GM12891 (cell line): ENCODE measurements at places on chromosomes 2 and 18.

GRCh38 chr18:80177128-80177527 is 68.1 kb downstream of the ADNP2 start:
- no peak for DNase-seq

DNA sequence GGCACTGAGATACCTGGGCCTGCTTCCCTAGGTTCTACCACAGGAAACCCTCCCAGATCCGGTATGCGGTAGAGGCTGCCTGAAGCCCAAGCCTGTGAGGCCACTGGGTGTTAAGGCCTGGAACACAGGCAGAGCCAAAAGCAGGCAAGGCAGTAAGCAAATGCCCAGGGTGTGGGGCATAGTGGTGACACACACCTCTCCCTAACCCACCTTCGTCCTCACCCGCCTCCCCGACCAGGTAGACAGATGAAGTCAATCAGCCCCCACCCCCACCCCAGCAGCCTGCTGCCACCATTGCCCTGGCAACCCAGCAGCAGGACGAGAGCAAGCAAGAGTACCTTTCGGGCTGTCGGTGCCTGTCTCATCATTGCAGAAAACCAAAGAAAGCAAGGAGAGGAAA is 6.1 kb downstream of the DCTN1 start:
- DNase-seq = no peak

DNA sequence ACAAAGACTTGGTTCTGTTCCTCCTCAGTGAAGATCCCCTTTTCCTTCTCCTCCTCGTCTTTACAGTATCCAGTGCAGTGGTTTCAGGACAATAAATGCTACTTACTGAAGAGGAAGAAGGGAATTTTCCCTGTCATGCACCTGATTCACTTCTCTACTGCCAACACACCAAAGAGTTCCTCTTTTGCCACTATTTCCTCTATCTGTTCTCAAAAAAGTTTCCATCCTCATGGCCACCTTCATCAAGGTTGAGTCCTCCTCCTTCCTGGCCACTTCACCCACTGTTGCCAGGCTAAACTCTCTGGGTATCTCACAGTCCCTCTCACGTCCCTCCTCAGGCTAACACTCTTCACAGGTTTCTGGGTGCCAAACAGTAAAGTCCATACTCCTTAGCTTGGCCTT is 41.7 kb downstream of the PLEKHM3 start:
- peak; percentile 15 for DNase-seq

DNA sequence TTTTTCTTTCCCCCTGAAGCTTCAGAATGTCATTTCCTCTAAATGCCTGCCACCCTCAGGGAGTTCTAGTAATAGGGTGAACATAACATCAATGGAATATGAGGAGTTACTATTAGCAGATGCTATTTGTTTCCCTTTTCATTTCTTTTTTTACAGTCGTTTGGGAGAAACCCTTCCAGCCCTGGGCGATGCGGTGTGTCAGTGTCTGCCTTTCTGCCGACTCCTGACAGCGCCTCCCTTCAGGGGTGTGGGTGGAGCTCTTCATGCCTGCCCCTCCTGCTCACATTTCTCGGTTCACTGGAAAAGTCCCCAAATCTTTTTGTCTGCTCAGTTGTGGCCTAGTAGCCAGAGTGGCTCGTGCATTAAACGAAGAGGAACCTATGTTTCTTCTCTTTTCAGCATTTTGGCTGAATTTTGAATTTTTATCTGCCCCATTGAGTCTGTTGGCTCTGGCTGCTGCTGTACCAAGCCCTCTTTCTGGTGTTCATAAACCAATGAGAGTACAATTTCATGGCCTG is 72.3 kb downstream of the FMNL2 start:
- DNase-seq = no peak

GRCh38 chr2:110804915-110805314 is 72.5 kb downstream of the ACOXL start:
- no peak for DNase-seq

GRCh38 chr2:98445683-98446581 is 1.3 kb downstream of the INPP4A start:
- DNase-seq = no peak

GRCh38 chr2:21165350-21165749 is 41.6 kb downstream of the TDRD15 start:
- no peak for DNase-seq

DNA sequence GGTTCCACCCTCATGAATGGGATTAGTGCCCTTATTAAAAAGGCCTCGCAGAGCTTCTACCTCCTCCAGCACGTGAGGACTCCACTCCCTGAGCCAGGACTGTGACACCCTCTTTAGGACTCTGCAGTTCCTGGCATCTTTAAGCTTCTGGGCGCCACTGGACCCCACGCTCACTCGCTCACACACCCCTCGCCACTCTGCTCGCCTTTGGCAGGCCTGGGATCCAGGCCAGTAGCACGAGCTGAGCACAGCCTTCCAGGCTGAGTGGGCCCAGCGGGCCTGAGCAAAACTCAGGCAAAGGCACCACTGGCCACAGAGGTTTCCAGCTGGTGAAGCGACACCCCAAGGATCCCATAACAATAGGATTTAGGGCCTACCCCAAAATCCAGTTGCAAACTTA is 107.9 kb upstream of the GPC1 start:
- no peak for DNase-seq

- DNase-seq = no peak
Measured at GRCh38 chr2:121376535-121377250, 91.7 kb upstream of the TFCP2L1 start.

DNA sequence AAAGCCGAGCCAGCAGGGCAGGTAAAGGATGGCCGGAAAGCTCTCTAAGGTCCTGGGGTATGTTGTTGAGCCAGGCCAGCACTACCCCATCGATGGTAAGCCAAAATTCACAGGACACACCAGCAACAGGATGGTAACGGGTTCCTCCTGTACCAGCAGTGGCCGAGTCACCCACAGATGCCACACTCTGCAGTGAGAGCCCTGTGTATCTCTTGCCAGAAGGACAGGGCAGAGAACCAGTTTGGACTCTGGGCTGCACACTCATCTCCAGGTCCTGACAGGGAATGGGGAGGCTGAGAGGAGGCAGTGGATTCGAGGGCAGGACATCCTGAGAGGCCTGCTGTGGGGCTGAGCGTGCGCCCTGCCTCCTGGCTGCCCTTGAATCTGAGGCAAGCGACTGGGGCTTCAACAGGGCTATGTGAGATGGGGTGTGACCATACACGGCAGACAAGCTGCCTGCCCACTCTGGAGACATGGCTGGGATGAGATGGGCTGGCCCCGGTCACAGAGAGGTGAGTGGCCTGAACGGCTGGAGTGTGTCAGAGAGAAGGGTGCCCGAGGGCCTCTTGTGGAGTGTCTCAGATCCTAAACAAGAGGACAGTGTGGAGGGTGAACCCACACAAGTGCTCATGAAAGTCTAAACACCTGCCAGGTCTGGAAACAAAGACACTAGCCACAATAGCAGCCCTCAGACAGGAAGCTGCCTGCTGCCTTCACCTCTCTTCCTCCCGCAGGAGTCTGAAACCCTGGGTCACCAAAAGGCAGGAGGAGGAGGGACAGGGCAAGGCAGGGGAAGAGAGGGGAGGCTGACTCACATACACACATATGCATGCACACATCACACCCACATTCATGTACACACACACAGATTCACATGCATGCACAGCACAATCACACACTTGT is 182.3 kb downstream of the LOXHD1 start:
- DNase-seq = no peak

DNA sequence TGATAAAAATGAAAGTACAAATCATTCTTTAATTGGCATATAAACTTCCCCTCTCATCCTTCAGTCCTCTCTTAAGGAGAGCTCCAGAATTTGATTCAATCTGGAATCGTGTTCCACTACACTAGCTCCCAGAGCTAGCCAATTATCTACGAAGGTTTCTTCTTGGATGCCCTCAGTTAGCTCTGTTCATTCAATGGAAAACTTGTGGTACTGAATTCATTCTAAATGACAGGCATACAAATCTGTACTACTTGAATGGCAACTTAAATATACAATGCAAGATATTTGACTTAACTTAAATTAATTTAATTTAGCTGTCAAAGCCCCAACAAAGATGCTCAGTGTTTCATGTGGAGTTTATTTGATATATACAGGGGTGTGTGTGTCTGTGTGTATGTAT is 1474.2 kb upstream of the CELF4 start:
- DNase-seq = no peak

DNA sequence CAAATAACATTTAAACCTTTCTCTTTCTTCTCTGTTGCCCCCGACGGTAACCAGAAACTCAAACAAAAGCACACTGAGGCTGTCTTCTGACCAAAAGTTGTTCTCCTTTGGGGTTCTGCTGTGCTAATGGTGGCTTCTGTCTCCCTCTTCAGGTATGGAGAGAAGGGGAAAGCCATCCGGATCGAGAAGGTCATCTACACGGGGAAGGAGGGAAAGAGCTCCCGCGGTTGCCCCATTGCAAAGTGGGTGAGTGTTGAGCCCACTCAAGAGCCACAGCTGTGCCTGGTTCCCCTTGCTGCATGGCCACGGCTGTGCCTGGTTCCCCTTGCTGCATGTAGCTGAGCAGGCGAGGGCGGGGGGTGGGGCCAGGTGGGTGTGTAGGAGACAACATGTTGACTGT is 67.4 kb downstream of the BOLA3 start:
- no peak for DNase-seq

DNA sequence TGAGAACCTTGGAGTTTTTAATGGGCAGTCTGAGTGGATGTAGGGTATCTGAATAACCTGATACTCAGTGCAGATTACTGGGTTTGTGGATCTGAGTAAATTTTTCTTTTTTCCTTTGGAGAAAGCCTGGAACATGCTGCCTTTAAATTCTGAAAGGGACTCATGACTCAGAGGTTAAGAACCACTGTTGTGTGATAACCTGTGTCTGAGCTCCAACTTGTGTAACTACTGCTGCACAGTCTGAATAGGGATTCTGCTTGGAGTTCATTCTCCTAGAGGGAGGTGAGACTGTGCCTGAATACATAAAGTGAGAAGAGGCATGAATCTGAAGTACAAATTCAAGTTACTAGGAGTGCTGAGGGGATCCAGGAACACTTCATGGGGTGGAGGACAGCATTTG is 36.2 kb downstream of the KDM3A start:
- no peak for DNase-seq

- no peak for DNase-seq
Measured at GRCh38 chr2:181446985-181447384, 10.2 kb upstream of the ITGA4 start.

DNA sequence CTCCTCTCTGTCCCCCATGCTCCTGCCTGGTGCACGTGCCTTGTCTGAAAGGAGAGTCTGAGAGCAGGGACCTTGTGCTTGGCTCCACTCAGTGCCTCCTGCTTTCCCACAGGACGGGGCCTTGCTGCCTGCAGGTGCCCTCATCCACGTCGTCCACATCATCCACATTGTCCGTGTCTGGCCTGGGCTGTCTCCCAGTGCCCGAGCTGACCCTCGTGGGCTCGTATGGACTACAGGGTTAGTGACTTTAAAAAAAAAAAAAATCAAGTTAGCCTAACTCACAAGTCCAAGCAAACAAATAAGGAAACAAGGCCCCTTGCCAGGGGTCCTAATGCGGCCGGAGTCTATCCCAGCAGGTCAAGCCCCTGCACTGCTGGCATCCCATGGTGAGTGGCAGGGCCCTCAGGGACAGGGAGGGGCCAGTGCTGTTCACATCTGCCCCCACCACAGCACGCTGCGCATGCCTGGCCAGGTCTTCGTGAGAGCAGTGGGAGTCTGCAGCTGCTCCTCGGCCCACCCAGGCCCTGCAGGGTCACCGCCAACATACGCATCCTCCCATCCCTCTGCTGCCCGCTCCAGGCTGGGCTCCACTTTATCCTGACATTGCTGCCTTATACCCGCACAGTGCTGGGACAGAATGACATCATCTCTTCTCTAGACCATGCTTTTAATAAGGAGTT is 232.6 kb downstream of the NDUFA10 start:
- no peak for DNase-seq

DNA sequence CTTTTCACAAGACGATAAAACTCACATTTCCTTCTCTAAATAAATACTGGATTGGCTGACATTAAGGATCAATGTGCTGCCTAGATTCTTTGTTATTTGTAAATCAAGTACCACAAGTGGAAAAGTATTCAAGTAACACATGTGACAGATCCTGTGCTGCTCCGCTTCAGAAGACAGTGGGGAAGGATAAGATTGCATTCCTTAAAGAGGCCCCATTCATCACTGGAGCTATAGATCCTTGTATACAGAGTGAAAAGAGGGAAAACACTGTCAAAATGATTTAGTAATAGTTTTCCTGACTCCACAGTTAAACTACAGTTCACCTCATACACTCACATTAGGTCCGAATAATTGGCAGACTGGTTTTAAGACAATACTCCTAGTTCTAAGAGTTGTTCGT is 108.0 kb upstream of the CSRNP3 start:
- DNase-seq = no peak

GRCh38 chr18:32714571-32715148 is 58.2 kb downstream of the KLHL14 start:
- DNase-seq = peak; percentile 18

GRCh38 chr2:23077596-23077995 is 307.4 kb upstream of the KLHL29 start:
- DNase-seq = no peak

DNA sequence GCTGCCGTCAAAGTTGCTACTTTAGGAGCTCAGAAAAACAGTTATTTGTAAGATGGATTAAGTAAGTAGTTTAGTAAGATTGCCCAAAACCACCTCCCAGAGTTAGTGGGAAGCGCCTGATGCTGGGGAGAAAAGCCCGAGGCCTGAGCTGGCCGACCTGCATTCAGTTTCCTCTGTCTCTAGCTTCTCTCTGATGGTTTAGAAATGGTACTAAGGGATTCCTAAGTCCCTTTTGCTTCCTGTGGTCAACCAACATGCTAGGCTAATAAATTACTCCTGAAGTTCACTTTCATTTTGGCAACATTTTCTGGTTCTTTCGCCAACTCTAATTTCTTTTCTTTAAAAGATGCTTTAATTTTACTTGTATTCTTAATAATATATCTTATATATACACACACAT is 60.1 kb downstream of the ASAP2 start:
- DNase-seq = no peak

DNA sequence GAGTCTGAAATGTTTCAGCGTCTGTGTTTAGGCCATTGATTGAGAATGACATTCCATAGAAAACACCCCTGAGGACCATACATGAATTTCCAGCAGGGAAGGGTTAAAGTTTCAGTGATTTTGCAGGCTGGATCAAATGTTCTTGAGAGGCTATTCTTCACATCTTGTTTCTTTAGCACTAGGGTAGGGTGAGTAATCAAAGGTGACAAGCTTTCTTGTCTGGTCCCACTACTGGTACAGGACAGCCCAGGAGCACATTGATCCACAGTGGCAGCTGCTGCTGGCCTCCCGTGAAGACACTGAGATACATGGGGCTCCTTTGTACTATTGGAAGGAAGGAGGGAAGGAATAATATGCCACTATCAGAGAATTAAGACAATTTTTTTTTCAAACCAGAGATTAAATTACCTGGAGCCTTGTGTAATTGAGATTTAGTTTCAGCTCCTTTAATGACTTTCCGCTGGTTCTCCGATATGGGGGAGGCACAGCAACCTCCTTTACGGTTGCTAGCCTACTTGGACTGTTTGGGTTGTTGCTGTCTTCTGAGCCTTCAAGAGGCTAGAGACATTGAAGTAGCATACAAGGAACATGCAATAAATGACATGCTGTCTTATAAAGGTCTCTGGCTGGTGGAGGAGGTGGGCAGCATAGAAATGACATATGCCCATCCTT is 368.9 kb downstream of the SOX11 start:
- no peak for DNase-seq
